ENCODE measurements at places on chromosomes 12 and 14.

- DNase-seq: no peak
Measured at GRCh38 chr14:59022144-59022543, 166.3 kb upstream of the DAAM1 start.

DNA sequence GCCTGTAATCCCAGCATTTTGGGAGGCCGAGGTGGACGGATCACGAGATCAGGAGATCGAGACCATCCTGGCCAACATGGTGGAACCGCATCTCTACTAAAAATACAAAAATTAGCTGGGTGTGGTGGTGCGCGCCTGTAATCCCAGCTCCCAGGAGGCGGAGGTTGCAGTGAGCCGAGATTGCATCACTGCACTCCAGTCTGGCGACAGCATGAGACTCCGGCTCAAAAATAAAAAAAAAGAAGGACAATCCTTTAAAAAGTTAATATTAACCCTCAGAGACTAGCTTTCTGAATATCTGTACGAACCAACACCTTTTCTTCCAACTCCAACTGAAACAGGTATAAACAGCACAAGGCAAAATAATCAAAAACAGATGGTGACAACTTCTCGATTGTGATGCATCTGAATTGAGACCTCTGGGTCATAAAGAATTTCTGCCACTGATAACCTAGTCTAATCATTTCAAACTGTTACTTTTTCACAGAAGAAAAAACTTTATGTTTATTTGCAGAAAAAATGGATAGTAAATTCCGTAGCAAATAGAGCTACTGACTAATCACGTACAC lies 27.8 kb downstream of the CLIP1 start:
- DNase-seq: no peak

DNA sequence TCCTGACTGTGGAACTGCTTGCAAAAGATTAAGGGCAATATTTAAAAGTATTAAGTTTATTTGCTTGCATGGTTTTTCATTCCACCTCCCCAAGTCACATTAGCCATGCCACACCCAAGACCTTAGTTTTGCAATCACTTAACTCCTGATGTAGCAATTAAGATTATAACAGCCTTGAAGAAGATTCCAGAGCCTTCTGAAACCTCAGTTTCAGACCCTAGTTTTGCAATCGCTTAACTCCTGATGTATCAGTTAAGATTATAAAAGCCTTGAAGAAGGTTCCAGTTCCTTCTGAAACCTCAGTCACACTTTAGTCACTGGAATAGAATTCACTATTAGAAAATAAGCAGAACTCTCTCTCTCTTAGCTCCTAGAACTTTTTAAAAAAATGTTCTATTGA lies 42.7 kb upstream of the DCN start:
- no peak for DNase-seq

DNA sequence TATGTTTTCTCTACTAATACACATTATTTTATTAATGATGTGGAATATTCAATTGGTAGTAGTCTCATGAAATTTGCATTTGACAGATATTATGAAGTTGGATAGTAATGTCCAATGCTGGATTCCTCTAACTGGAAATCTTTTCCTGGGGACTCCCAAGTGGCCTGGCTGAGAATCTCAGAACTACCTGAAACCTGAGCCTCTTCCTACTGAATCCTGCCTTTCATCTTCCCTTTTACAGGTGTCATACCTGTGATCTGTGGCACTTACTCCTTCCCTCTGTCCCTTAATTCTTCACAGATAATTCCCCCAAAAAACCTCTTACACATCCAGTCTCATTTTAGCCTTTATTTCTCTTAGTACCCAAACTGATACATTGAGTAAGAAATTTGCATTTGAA lies 89.7 kb upstream of the MYF6 start:
- no peak for DNase-seq

GRCh38 chr12:118402251-118402650 lies 25.9 kb downstream of the SUDS3 start:
- no peak for DNase-seq

DNA sequence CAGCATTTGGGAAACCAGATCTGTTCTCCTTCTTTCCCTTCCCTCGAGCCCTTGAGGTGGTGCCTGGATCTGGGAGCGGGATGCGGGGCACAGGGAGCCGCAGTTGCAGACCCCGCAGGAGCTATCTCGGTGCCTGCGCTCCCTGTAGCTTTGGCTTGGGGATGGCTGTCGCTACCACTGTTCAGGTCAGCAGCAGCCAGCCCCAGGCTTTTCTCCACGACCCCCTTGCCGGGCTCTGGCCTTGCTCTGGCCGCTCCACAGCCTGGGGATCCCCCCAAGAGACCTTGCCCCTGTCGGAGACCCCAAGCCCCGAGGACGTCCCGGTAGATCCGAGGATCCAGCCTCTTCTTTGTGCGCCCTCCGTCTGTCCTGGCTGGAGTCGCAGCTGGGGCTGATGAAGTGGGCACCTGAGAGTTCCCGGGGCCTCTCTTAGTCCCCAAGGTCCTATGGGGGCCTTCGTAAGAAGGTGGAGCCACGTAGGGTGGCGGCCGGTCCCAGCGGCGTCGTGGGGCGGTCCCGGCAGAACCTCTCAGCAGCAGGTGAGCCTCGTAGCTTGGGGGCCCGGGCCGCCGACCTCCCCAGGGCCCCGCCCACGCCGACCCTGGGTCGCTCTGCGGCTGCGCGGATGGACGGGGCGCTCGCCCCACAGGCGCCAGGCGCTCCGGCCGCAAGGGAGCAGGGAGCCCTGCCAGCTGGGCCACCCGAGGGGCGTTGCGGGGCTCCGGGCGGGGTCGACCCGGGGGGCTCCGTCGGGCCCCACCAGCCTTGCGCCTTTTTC lies 1.3 kb downstream of the DDN start:
- peak; percentile 90 for DNase-seq

- DNase-seq: no peak
Measured at GRCh38 chr12:70982286-70982685, 61.7 kb upstream of the PTPRR start.

Data from endodermal cell (in vitro differentiated cells).